ENCODE measurements at places on chromosomes 12 and 14.

- peak; percentile 26 for DNase-seq
These were observed 44.9 kb upstream of the BCAT1 start for GRCh38 chr12:24993793-24994192.

DNA sequence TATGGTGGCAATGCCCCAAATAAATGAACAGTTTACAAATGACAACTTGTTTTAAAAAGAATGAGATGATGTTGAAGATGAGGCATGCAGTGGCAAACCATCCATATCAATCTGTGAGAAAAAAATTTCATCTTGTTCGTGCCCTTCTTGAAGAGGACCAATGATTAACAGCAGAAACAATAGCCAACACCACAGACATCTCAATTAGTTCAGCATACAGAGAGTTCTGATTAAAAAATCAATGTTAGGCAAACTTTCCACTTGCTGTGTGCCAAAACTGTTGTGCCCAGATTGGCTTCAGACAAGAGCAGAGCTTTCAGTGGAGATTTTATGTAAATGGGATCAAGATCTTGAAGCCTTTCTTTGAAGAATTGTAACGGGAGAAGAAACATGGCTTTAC lies 329.9 kb downstream of the BMP4 start:
- DNase-seq, result no peak

DNA sequence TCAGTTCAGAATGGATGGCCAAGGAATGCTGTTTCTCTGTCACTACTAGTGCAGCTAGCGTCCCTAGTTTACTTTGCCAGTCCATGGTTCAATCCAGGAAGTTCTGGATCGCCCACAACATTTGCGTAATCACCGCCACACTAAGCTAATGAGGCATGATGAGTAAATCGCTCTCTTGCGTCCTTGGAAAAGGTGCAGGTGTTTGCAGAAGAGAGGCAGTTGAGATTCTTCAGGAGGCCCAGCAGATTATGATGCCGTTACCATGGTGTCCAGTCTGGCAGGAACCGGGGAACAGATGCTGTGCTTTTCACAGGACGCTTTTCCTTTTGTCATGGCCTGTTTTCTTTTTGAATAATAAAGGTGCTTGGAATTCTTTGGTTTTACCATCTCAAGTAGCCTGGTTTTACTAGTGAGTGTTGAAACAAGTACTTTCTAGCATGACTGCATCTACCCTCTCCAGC lies 9.0 kb downstream of the TPH2 start:
- DNase-seq, result peak; percentile 99

DNA sequence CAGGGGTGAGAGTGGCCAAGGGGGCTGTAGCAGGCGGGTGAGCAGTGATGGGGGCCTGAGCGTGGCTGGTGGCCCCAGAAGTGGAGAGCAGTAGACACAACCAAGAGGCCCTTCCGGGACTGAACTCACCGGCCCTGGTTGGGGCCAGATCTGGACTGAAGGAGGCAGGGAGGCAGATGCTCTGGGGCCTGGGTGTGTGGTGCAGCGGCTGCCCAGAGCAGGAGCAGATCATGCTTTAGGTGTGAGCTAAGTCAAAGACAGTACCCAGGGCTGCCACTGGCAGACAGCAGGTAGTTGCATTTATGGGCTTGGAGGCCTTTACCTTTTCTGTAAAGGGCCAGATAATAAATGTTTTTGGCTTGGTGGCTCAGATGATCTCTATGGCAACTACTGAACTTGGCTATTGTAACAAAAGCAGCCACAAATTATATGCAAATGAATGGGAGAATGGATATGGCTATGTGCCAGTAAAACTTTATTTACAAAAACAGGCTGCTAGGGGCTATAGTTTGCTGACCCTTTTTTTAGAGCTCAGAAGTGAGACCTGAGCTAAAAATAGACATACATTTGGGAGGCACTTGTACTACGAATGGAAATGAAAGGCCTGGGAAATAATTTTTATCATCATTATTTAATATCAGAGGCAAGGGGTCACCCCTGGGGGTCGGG lies 25.6 kb downstream of the SETD1B start:
- DNase-seq, result no peak

- DNase-seq, result no peak
These were observed 113.3 kb upstream of the TMPO start for GRCh38 chr12:98402091-98402490.

- no peak for DNase-seq
These were observed 143.4 kb upstream of the NAV3 start for GRCh38 chr12:77687321-77687720.

- DNase-seq, result no peak
These were observed 38.5 kb upstream of the CRACR2A start for GRCh38 chr12:3791256-3791874.

DNA sequence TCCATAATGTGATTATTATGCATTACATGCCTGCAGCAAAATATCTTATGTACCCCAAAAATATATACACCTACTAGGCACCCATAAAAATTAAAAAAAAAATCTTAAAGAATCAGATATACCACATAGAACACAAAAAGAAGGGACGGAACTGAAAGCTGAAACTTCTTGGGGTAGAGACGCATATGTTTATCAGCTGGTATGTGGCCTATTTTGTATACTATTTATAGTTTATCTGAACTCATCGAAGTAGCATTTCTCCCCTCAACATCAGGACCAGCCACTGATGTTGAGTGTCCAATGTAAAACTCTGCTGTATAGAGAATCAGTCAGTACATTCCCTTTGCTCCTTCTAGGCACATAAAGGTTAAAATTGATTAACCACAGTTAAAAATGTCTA lies 22.9 kb upstream of the SOS2 start:
- DNase-seq, result no peak

- DNase-seq, result no peak
These were observed 51.0 kb upstream of the NAP1L1 start for GRCh38 chr12:76135456-76135855.

GRCh38 chr12:107929436-107929835 lies 154.9 kb downstream of the ASCL4 start:
- no peak for DNase-seq

DNA sequence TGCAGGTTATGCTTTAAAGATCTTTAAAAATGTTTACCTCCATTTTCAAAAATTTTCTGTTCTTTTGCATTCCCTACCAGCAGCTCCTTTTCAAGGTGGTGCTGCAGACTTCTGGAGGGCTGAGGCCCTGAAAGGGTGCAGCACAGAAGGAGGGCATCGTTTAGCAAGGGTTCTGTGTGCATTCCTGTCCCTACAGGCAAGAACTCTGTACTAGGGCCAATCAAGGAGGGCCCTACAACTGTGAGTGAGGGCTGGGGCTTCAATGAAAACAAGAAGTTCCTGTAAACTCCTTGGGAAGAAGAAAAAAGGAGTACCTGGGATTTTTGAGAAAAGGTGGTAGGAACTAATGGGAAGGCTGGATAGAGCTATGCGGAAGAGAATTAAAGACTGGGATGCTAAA lies 50.7 kb upstream of the CSRP2 start:
- DNase-seq, result peak; percentile 72

- DNase-seq, result no peak
These were observed 38.1 kb downstream of the KLRG1 start for GRCh38 chr12:9027161-9028059.

DNA sequence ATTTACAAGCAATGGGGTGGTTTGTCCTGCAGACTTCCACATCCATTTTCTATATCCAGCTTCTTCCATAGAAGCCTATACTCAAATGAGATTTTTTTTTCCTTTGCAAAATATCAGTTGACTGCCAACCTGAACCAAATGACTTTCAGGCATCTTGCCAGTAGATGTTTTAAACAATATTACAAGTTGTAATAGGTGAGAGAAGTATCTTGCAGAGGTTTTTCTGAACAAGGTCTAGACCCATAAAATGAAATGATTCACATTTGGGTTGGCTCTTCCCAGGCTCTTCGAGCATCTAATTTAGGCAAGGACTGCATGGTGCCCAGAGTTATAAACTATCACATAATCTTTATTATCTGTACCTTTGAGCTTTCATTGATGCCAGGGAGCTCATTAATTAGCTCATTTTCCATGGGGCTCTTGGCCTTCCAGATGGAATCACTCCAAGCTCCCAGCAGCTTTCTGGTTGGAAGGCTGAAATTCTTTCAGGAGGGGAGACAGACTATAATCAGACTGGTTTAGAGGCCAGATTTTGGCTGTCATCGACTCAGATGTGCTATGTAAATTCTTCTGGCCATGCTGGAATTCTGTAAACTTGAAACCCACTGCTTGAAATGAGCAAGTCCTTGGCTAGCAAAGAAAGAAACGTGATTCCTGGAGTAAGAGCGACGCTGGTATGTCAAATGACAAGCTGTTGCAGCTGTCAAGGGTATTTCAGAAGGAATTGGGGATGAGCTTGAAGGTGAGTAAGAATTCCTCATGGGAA lies 32.2 kb upstream of the DICER1 start:
- peak; percentile 68 for DNase-seq
